Femur (tissue), 1 donor: ENCODE measurements at places on chromosomes 1 and 21.

GRCh38 chr1:180251526-180252305 is 21.7 kb downstream of the LHX4 start:
- no peak for DNase-seq

DNA sequence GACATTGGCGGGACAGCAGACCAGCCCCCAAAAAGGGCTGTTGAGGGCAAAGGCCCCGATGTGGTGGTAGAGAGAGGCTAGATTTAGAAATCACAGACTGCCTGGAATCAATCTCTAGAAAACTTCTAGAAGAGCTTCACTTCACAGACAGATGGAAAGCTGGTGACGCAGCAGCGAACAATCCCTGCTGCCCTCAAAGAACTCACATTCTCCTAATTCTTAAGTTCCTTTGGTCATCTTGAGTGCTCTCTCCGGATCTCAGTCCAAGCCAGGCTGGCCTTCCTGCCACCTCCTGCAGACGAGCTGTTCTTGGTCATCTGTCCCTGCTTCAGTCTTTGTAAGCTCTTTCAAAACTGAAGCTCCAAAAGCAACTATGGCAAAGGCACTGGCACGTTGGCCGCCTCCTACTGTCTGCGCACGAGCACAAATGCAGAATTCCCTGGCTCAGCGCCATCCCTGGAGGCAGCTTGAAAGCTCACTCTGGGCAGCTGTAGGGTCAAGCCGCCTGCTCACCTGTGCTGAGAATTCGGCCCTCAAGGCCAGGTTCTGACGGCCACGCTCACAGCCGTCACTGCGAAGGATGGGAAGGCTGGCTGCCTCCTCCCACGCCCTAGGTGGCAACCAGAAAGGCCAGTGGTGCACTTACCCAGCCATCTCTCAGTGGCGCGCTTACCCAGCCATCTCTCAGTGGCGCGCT is 110.6 kb downstream of the NPHP4 start:
- no peak for DNase-seq

GRCh38 chr1:58312461-58312860 is 234.1 kb downstream of the OMA1 start:
- no peak for DNase-seq

- DNase-seq, result no peak
Measured at GRCh38 chr1:193542690-193543089, 356.3 kb upstream of the B3GALT2 start.

DNA sequence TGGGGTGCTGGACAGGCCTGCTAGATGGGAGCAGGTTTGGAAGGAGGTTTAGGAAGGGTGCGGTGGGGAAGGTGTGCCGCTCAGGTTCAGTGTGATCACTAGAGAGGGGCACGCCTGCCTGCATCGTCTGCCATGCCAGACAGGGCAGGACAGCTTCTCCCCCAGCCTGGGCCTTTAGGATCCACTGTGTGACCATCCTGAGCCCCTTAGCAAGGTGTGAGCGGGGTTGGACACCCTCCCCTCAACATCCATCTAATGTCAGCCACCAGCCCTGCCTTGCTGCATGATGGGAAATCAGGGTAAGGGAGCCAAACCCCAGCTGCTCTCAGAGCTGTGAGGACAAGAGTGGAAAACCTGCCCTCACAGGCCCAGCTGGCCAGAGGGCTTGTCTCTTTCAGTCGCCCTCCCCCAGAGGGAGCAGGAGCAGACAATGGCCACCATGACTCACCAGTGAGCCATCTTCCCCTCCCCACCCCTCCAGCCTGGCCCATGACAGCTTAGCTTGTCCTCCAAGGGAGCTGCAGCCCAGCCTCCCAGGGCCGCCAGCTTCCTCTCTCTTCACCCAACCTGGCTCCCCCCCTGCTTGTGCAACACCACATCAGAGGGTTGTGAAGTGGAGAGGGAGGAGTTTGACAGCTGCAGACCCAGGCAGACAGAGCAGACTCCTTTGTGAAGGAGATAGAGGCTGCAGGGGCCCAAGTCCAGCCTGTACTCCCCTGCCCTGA is 37.0 kb downstream of the NUAK2 start:
- DNase-seq, result peak; percentile 85

- DNase-seq, result no peak
Measured at GRCh38 chr1:3695326-3696217, 43.3 kb downstream of the TP73 start.

- no peak for DNase-seq
Measured at GRCh38 chr1:180260541-180260940, 30.5 kb downstream of the LHX4 start.

- DNase-seq, result peak; percentile 88
Measured at GRCh38 chr1:21318714-21319159, 28.5 kb upstream of the ECE1 start.

GRCh38 chr1:66563094-66563800 is 29.3 kb downstream of the SGIP1 start:
- peak; percentile 24 for DNase-seq

- DNase-seq, result peak; percentile 5
Measured at GRCh38 chr1:230086151-230086550, 19.1 kb downstream of the GALNT2 start.

DNA sequence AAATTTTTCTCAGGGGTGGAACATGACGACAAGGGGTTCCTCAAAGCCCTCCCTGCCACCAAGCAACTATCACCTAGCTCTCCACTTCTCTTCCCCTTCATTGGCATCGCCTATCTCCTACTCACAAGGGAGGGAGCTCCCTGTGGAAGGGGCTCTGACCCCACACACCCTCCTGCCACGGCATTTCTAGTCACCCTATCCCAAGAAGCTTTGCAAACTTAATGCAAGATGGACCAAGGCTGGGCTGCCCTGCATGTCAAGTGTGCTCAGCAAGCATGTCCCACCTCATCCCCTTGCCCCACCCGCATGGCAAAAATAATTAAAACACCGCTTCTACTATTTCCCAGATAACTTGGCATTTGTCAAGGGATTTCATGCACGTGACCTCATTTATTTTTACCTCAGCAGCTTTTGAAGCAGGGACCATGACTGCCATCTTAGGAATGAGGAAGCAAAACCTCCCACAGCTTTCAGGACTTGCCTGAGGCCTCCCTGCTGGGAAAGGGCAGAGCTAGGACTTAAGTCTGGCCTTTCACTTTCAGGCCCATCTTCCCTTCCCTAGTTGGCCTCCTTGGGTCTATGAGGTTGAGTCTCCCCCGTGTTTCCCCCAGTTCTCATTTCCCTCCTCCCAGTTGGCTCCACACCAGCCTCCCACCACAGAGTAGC is 161.3 kb downstream of the TSEN15 start:
- DNase-seq, result no peak

GRCh38 chr1:11229203-11229602 is 33.1 kb downstream of the MTOR start:
- no peak for DNase-seq

DNA sequence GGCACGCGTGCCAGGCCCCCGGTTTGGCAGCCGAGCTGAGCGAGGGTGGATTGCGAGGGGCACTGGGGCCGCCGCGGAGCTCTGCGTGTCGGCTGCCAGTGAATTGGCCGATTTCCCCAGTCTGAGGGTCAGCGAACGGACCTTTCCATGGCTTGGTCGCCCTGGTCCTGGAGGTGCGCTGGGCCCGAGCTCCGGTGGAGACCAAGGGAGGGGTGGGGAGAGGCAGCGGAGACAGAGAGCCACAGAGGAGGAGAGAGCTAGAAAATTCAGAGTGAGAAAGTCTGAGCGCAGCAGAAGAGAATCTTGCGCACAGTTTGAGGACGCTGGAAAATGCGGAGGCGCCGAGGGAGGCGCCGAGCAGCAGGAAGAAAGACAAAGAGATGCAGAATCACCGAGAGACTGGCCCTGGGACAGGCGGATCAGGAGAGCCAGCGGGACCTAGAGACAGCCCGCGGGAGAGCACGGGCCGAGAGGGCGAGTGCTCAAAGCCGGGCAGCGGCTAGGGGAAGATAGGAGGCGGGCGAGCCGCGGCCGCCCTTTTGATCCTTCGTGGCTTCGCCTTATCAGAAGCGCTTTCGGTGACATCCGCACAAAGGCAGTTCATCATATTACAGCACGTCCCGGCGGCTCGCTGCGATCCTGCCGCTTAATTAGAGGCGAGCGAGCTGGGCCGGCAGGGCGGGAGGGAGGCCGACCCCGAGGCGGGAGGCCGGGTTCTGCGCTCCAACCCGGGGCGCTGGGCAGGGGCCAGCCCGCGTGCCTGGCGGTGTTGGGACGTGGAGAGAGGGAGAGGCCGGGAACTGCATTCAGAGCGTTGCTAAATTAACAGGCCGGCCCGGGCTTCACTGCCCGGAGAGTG is 12.7 kb downstream of the PAX7 start:
- DNase-seq, result no peak

GRCh38 chr1:205417870-205418635 is 3.8 kb downstream of the LEMD1 start:
- no peak for DNase-seq

GRCh38 chr1:159088050-159088449 is 11.5 kb upstream of the AIM2 start:
- no peak for DNase-seq

- DNase-seq, result no peak
Measured at GRCh38 chr1:5526385-5526750, 465.9 kb downstream of the NPHP4 start.

GRCh38 chr1:171819946-171820345 is 21.4 kb upstream of the DNM3 start:
- no peak for DNase-seq

DNA sequence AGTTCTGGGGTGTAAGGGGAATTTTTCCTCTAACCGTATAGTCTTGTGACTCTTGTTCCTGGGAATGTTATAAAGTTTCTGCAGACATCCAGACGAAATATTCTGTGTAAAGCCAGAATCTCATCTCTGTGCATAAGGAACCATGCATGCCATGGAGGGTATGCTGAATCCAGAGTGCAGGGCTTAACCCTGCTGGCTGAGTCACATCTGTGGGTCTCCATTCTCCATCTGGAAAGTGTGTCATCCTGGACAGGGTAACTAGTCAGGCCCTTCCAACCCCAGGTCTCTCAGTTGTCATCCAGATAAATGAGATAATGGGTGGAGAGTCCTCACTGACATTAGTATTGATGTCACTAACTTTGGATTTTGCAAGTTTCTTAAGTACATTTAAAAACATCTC is 48.8 kb downstream of the ATP5PO start:
- DNase-seq, result no peak

GRCh38 chr1:165495858-165496205 is 48.0 kb upstream of the LRRC52 start:
- no peak for DNase-seq
